ENCODE measurements at places on chromosomes 4 and X.
A peak's percentile ranks its signal among the peaks of the same experiment; 100 is the strongest.

GRCh38 chr4:960140-960635 lies 13.2 kb downstream of the DGKQ start:
- DNase-seq: no peak

DNA sequence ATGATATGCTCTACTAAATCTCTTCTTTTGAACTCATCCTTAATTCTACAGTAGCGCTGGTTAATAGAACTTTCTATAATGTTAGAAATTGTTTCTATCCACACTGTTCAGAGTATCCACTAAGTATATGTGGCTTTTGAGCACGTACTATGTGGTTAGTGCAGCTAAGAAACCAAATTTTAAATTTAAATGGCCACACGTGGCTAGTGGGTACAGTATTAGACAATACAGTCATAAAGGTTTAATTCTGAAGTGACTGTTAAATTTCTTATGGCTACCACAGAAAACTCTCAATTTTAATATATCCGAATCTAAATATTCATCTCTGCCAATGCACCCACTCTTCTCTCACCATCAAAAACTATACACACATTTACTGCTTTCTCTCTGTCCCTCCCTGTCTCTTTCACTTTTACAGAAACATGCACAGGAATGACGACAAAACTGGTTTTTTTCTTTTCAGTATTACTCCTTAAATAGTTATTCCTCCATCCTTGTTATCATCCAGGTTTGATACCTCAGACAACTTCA lies 583.9 kb downstream of the KCTD8 start:
- DNase-seq: no peak

GRCh38 chr4:135359128-135359527 lies 1157.5 kb upstream of the PABPC4L start:
- DNase-seq: no peak

DNA sequence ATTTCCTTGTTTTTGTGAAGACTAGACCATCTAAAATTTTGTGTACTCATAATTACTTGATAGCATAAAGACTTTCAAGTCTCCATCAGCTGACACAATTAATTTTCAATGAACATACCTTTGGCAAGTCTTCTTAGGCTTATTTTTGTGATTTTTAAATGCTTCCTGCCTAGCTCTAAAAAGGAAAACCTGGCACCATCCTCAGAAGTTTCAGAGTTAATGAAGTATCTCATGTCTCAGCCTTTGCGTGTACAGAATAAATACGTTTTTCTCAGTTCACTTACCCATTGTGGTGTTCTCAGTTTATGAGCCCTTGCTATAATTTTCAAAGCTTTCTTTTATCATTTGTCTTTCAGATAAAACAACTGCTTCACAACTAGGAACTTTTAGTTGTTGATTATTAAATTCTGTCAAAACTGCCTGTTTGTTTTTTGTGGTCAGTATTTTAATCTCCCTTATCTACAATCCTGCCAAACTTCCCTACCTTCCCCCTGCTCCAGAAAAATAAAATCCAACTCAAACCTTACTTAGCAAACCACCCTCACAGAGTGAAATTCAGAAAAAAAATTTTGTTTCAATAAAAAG lies 21.6 kb downstream of the ADD1 start:
- no peak for DNase-seq

- no peak for DNase-seq
Measured at GRCh38 chr4:123553733-123554637, 157.4 kb downstream of the SPRY1 start.

DNA sequence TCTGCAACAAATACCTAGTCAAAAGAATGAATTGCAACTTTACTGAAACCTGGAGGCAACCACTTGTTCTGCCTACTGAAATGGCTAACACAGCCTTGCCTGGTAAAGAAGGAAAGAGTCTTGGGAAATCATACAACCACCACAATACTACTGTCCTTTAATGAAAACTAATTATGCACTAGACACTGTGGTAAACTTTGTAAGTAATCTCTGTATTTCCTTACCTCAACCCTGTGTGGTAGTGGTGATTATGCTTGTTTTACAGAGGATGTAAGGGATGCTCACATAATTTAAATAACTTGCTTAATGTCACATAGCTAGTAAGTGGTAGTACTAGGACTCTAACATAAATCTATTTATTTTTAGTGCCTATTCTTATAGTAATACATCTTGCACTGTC lies 44.7 kb downstream of the TMEM156 start:
- no peak for DNase-seq

GRCh38 chr4:67291644-67292043 lies 253.7 kb downstream of the CENPC start:
- DNase-seq: no peak

GRCh38 chrX:85108165-85108564 lies 104.5 kb downstream of the APOOL start:
- no peak for DNase-seq

- DNase-seq: no peak
Measured at GRCh38 chrX:37659047-37659446, 26.5 kb upstream of the XK start.

GRCh38 chr4:52660643-52661042 lies 1.5 kb upstream of the USP46 start:
- no peak for DNase-seq

GRCh38 chr4:106766519-106766918 lies 269.6 kb downstream of the DKK2 start:
- DNase-seq: no peak

DNA sequence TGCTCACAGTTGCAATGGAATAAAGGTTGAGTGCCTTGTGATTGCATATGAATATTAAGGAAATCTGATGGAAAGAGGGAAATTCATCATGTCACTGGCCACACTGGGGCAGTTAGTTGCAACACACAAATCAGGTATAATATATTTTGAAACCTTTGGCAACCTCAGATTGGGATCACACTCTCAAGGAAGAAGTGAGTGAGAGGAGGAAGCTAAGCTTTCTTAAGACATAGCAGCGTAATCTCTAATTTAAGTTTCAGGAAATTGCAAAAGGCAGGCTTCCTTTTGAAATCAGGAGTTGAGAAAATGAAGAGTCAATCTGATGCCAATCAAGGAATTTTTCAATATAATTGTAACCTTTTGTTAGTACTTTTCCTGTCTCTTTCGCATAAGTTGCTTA lies 12.3 kb upstream of the CLTRN start:
- no peak for DNase-seq

DNA sequence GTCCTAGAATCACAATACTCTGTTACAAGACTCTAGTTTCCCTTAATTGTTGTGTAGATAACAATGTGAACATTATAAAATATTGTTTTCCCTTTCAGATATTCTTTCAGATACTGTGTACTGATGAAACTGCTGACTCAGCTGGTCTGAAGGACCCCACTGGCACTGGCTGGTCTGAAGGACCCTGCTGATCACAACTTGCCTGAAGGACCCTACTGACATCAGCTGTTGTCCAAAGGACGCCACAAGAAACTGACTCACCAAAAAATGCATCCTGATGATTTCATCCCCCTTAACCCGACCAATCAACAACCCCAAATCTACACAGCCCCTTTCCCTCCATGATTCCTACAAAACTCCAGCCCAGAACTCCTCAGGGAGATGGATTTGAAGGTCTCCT lies 258.8 kb upstream of the GNPDA2 start:
- DNase-seq: no peak

- no peak for DNase-seq
Measured at GRCh38 chr4:38180456-38180855, 220.3 kb downstream of the PTTG2 start.

- no peak for DNase-seq
Measured at GRCh38 chr4:83618431-83618830, 82.5 kb downstream of the GPAT3 start.

DNA sequence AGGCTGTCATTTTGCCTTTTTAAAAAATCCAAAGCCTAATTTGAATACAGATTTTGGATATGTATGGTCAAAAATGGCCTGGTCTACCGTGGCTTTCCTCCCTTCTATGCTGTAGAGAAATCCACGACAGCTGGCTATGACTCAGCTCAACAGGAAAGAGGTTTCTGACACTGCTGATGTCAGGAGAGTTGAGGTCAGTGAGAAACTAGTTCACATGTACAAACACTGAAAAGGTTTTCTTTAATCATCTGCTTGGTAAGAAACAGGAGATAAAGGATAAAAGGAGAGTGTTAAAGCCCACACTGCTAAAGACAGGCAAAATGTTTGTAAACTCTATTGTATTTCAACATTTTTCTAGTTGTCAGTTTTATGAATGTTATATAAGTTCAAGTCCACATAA lies 113.9 kb downstream of the NYX start:
- peak; percentile 78 for DNase-seq

DNA sequence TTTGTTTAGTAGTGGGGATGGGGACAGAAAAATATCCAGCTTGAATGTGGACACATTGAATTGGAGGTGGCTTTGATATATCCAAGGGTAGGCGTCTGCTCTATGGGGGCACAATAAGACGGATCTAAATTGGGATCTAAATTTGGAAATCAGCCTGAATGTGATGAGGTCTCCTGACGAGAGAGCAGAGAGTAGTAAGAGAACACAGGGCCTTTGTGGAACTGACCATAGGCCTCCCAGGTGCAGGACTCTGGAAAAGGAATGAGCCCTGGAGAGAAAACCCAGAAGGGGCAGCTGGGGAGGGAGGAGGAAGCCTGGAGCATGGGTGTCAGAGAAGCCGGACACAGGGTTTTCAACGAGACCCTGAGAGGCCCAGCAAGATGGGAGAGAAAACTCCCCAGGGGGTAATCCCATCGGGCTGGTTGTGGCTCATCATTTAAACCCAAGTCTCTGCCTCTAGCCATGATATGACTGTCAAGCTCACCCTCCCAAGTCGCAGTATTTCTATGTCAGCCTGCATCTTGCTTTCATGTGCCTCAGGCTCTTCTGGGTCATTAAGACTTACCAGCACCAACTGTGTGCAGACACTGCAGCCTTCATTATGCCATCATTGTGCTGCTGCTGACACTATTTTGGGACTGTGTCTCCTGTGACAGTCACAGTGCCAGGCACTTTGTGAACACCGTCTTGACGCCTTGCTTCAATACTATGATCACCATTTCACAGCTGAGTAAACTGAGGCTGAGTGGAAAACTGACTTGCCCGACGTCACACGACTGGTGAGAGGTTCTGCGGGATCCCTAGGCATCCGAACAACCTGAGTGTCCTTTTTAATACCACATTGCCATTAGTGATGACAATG lies 57.1 kb downstream of the ANAPC4 start:
- DNase-seq: no peak

GRCh38 chr4:22596409-22596808 lies 80.5 kb upstream of the ADGRA3 start:
- no peak for DNase-seq

- peak; percentile 0 for DNase-seq
Measured at GRCh38 chr4:91298156-91298700, 1005.5 kb upstream of the GRID2 start.

DNA sequence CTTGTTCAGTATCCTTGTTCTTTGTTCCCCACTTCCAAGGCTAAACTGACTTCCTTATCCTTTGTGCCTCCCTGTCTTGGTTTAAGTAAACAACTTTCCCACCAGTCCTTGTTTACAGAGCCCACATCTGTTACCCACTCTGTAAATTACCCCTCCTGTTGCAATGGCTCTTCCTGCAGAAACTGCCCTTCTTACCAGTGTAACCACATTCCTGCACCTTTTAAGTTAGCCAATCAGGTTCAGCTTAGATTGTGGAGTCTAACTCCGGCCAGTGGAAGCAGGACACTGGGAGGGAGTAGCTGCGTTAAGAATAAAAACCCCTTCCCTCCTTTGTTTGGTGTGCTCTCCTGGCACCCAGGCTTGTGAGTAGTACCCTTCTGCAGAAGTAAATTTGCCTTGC lies 360.9 kb downstream of the PRDM5 start:
- no peak for DNase-seq

- DNase-seq: no peak
Measured at GRCh38 chr4:151858356-151858755, 97.5 kb upstream of the GATB start.
